ENCODE measurements at places on chromosomes 5 and 9.

DNA sequence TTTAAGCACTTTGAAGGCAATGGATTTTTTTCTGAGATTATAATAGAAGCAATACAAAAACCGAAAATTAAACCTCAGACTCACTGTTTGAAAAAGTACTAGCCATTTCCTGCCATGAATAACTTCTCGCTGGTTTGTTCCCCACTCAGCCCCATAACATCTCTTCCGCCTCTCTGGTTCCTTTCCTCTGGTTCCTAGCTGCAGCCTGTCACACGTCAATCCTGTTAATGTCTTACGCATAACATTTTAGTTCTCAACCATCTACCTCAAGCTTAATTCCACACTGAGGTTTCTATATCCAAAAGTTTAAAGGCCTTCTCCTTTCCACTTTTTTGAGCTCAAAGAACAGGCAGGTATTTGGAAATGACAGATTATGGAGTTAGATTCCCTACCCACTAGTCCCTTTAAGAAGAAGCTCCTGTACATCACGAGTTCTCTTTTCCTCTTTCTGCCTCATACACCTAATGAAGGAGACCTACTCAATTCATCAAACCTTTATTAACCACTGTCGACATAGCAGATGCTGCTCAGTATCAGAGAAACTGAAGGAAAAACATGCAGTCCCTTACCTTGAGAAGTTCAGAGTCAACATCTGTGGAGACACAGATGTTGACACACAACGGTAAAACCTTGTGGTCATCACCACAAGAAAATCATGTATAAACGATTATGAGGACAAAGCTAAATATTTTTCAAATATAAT, 243.0 kb upstream of the PTGER4 start:
- peak; percentile 47 for DNase-seq

DNA sequence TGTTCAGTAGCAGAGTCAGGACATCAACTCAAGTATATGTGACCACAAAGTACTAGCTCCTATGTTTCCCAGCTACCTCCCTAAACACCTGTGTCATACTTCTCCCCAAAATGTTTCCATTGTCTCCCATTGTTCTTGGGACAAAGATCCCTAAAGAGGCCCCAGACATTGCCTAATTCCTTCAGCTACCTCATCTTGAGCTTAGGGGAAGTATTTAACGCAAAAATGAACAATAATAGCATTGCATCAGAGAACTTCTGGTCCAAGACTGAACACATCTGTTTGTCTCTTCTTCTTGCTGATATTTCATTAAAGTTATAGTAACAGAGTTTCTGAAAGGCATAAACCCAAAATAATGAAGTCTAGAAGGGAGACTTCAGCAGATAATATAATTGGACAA, 430.8 kb downstream of the MTRR start:
- DNase-seq: no peak

DNA sequence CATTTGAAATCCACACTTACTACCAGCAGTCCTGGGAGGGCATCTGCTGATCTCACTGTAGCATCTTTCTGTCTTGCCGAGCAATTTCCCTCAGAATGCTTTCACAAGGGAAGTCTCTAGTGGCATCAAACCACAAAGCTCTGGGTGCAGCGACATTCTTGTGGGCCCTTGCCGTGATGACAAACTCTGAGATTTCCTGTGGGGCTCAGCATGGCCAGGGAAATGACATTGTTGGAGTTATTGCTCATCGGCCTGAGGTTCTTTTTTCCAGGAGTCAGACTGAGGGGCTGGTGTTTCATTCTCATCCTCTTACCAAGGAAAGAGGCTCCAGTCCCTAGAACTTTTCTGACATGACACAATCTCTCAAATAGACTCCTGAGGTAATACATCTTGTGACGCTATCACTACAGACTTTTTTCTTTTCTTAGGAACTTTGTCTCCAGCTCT, 51.4 kb downstream of the PFDN1 start:
- peak; percentile 16 for DNase-seq

- no peak for DNase-seq
These were observed 559 bp downstream of the SLC38A9 start for GRCh38 chr5:55711507-55712022.

DNA sequence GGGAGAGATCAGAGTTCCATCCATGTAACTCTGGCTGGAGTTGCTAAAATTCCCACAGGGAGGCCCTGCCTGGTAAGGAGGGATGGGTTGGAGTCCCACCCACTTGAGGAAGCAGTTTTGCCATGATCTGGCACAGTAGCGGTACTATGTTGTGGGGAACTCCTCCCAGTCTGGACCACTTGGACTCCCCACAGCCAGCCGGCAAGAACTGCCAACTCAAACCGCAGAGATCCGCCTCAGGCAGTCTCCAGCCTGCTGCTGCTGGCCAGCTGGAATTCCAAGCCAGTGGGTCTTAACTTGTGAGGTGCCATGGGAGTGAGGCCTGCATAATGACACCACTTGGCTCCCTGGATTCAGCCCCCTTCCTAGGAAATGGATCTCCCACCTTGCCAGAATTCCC, 151.9 kb downstream of the NDUFS4 start:
- DNase-seq: no peak

Measured in central memory CD8-positive, alpha-beta T cell (primary cell).